ENCODE measurements at places on chromosomes 2 and 18. TPM values are rescaled to one million over a fixed set of nuclear protein-coding genes. Genes with fewer than 3 reads are reported as not detected.

VWC2L gene
- 0.13 TPM for polyA plus RNA-seq

UGT1A10 gene
- 0.29 TPM for polyA plus RNA-seq

ZNF892 gene
- polyA plus RNA-seq, result 7.1 TPM

FBXO41 gene
- polyA plus RNA-seq, result 4.9 TPM

CERKL gene
- 0.62 TPM for polyA plus RNA-seq

SLC25A12 gene
- polyA plus RNA-seq, result 16.7 TPM

FEV gene
- not detected for polyA plus RNA-seq

RNF149 gene
- polyA plus RNA-seq, result 58.0 TPM

FAM161A gene
- 18.2 TPM for polyA plus RNA-seq

SPP2 gene
- polyA plus RNA-seq, result not detected

ST6GAL2 gene
- 14.3 TPM for polyA plus RNA-seq

SRD5A2 gene
- 1.8 TPM for polyA plus RNA-seq

ZC3H8 gene
- polyA plus RNA-seq, result 10.6 TPM

HOXD13 gene
- 0.36 TPM for polyA plus RNA-seq

KCNS3 gene
- 12.1 TPM for polyA plus RNA-seq

C2orf78 gene
- 11.6 TPM for polyA plus RNA-seq

FAM237A gene
- 3.7 TPM for polyA plus RNA-seq

SH3RF3 gene
- polyA plus RNA-seq, result 9.3 TPM

CRYGD gene
- polyA plus RNA-seq, result 2.5 TPM

FNDC4 gene
- 35.9 TPM for polyA plus RNA-seq

All from testis (tissue), 5 donors.